Lower lobe of right lung (tissue), 2 donors: ENCODE measurements at places on chromosomes 1 and 21. TPM values are rescaled to one million over a fixed set of nuclear protein-coding genes. Genes with fewer than 3 reads are reported as not detected.

The SNX7 gene
- total RNA-seq = 15.2 TPM

GRCh38 chr1:203151362-203152157 lies 24.0 kb downstream of the ADORA1 start:
- H3K36me3 ChIP-seq = no peaks in the 10 kb centered on the region
- peak; percentile 5 for DNase-seq
- H3K4me1 ChIP-seq = peaks cover 9% of the 10 kb centered on the region
- H3K27me3 ChIP-seq = no peaks in the 10 kb centered on the region
- no peak overlapping the region for H3K4me3 ChIP-seq

GRCh38 chr1:168982778-168983177 lies 123.7 kb upstream of the ATP1B1 start:
- H3K27me3 ChIP-seq = no peaks in the 10 kb centered on the region
- no peak for DNase-seq
- H3K4me3 ChIP-seq = no peak overlapping the region
- no peaks in the 10 kb centered on the region for H3K36me3 ChIP-seq
- H3K27ac ChIP-seq = no peak overlapping the region
- peaks cover 8% of the 10 kb centered on the region for H3K4me1 ChIP-seq

DNA sequence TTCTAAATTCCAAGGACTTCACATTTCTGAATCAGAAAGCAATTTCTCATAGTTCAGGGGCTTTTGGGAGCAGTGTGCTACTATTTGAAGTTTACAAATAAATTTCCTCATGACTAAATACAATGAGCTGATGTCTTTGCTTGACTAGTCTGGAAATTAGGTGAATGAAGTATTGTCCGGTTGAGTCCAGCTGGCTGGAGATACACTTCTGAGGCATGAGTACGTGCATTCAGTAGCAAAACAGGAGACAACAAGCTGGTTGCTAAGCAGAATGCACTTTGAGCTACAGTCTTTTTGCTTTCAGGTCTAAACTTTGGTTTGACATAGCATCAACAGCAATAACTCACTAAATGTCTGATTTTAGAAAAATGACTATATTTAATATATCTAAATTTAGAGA lies 27.1 kb downstream of the ZNHIT6 start:
- peaks cover 24% of the 10 kb centered on the region for H3K36me3 ChIP-seq
- H3K4me3 ChIP-seq = no peak overlapping the region
- no peak overlapping the region for H3K27ac ChIP-seq
- DNase-seq = no peak
- no peaks in the 10 kb centered on the region for H3K27me3 ChIP-seq

- H3K27ac ChIP-seq = peak overlapping the region; percentile 95
- peaks cover 10% of the 10 kb centered on the region for H3K36me3 ChIP-seq
- H3K4me3 ChIP-seq = peak overlapping the region; percentile 98
- peaks cover 42% of the 10 kb centered on the region for H3K4me1 ChIP-seq
These were observed 673 bp downstream of the PIK3C2B start for GRCh38 chr1:204493984-204494280.

The RNU1-3 gene
- 6,803 TPM for total RNA-seq

The LCE2A gene
- not detected for total RNA-seq
